ENCODE measurements at places on chromosomes 1 and 21.
A peak's percentile ranks its signal among the peaks of the same experiment; 100 is the strongest.

DNA sequence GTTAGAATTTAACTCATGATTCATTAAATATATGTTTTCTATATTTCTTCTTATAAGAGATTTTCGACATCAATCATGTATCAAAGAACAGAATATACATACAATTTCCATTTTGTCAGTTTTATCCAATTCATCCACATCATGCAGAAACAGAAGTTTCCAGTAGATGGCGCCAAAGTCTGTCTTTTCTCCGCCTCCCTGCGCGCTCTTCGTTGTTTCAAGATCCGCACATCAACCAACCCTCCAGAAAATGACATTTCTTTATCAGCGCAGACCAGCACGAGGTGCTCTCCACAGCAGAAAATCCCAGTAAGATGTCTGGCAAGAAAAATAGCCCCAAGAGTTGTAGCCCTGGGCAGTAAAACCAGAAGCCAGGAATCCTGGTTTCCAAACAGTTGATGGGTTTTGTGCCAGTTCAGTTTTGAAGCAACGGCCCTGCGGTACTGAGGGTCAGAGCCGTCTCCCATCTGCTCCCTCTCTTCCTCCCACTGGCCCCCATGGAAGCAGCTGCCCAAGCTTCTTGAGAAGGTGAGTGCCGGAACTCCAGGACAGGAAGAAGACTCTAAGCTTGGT, 38.6 kb upstream of the GPR137B start:
- DNase-seq: peak; percentile 30

DNA sequence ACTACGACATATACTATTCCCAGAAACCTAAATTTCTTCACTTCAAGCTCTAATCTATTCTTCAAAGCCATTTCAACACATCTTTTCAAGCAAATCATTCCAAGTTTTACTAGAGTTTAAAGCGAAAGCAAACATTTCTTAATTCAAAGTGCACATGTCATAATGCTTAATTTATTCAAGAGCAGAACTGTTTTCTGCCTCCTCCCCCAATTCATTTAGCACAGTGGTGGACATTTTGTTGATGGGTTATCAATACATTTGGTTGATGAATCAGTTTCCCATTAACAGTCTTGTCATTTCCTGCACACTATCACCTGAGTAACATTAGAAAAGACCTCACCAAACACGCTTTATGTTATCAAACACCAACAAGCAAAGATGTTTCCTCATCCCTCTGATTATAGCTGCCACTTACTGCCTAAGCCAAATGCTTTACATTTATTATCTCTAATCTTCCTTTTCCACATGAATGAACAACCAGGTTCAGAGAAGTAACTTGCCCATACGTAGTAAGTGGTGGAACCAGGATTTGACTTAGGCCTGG, 2.0 kb downstream of the SRSF4 start:
- DNase-seq: no peak

DNA sequence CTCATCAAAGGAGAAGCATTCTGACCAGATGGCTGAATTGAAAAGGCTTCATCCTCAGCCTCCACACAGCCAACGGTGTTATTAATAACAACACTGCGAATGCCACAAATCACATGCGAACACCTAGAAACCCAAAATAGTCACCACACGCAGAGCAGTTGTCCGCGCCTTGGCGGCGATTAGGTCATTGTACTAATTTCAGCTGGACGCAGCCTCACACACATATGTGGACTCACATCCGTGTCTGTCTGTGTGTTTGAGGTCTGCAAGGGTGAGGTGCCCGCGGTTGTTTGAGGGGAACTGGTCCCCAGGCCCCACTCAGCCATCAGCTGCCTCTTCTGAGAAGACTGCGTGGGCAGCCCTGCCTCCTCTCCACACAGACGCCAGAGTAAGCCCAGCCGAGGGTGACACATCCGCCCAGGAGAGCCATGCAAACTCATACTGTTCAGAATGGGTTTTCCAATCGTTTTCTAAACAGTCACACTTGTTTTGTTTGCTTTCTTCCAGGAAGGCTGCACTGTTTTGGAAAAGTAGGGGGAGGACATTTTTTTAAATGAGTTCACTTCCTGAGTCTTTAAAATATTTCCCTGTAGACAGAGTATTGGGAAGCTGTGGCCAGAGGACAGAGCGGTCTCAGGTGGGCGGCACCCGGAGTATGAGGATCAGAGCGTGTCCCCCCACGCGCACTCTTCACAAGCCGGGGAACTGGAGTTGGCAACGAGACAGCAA, 53.4 kb downstream of the TOMM20 start:
- DNase-seq: peak; percentile 93

- no peak for DNase-seq
Measured at GRCh38 chr1:160143695-160144094, 7.7 kb upstream of the ATP1A4 start.

DNA sequence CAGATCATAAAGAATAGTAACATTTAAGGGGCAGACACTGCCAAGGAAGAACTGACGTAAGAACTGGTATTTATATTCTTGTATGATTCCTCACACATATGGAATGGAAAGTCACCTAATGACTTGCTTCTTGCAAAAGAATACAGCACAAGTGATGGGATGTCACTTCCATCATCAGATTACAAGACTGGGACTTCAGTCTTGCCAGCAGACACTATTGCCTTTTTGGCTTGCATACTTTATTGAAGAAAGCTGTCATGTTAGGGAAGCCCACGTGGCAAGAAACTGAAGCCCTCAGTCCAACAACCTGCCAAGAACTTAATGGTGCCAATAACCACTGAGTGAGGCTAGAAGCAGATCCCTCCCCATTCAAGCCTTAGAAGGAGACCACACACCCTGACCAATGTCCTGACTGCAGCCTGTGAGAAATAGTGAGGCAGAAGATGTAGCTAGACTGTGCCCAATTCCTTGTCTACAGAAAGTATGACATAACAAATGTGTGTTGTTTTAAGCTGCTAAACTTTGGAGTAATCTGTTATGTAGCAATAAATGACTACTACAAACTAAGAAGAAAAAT, 12.0 kb downstream of the EGLN1 start:
- no peak for DNase-seq
